ENCODE measurements at places on chromosomes 7 and 10.
A peak's percentile ranks its signal among the peaks of the same experiment; 100 is the strongest.

GRCh38 chr10:24694086-24694485 lies 29.6 kb downstream of the ARHGAP21 start:
- no peak for DNase-seq

GRCh38 chr7:36440880-36441279 lies 51.2 kb downstream of the ANLN start:
- DNase-seq, result peak; percentile 49

DNA sequence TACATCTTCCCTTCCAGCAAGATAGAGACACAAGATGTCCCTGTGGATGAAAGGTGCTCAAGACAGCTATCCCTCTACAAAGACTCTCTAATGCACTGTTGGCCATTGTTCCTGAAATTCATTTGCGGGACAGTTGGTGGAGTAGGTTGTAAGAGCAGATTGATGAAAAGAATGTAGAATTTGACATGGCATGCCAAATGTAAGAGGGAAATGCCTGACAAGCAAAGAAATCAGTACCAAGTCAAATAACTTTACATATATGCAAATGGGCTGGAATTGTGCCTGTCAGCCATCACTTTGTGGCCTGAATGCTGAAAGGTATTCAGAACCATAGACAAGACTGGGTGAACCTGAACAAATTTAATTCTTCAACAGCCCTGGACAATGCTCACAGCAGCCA lies 120.3 kb upstream of the FAM204A start:
- DNase-seq, result no peak

DNA sequence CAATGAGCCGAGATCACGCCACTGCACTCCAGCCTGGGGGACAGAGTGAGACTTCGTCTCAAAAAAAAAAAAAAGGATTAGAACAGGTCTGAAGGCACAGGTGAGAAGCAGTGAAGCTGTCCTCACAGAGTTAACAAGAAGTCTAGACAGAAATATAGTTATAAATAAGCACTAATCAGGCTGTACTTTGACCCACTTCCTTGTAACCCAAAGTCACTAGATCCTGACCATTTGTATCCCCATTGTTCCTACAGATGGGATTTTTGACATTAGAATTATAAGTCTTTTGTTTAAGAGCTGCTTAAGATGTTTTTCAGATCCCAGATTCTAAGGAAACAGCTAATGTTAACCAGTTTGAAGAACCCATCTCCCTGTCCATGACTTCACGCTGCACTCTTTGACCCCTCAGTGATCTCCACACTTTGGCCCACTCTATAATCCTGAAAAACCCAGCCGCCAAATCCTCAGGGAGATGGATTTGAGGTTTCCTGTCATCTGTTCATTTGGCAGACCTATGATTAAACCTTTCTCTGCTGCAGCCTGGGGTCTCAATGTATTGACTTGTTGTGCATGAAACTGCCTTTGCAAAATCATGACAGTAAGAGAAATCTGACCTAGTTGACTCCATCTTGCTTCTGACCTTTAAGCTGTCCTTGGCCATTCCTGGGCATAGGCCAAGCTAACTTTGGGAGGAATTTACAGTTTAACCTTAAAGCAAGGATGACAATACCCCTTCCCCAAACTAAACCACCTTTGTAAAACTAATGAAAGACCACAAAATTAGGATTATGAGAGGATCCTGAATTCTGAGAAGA lies 11.4 kb downstream of the SSMEM1 start:
- no peak for DNase-seq

DNA sequence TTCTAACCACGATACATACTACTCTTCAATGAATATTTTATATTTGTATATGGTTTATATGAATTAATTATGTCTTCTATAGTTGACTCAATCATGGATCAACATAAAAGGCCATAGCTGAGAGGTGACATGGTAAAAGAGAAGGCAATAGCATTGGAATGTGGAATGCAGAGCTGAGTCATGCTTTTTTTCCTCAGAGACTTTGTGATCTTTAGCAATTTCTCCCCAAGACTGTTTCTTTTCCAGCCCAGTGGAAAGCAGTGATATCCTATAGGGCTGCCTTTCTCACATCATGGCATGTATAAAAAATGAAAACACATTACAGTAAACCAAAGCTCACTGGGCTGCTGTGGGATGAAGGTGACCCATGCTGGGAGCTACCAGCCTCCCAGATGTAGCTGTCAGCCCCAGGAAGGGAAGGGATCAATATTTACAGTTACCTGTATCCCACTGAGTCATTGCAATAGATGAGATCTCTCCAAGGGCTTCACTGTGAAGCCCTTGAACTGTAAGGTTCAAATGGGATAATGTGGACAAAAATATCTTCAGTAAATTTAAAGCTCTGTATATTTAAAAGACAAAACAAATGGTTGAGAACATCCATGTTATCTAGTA lies 30.2 kb downstream of the SLC39A12 start:
- peak; percentile 46 for DNase-seq

DNA sequence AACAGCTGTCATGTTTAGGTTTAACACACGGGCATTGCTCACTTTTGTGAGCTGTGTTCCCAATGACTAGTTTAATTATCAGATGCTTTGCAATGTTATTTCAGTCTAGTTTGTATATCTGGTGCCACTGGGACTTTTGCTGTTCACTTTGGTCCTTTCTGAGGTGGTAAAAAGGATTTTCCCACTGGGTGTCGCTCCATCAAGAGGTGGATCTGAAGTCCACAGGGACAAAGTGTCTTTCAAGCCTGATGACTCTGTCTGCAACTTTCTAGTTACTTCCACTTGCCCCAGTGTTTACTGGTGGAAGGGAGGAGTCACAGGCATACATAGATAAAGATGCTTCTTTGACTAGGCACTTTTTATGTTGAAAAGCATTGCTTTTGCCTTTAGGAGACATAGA lies 242.2 kb downstream of the HGF start:
- no peak for DNase-seq

- DNase-seq, result no peak
These were observed 60.3 kb downstream of the RASGEF1A start for GRCh38 chr10:43206391-43207235.

DNA sequence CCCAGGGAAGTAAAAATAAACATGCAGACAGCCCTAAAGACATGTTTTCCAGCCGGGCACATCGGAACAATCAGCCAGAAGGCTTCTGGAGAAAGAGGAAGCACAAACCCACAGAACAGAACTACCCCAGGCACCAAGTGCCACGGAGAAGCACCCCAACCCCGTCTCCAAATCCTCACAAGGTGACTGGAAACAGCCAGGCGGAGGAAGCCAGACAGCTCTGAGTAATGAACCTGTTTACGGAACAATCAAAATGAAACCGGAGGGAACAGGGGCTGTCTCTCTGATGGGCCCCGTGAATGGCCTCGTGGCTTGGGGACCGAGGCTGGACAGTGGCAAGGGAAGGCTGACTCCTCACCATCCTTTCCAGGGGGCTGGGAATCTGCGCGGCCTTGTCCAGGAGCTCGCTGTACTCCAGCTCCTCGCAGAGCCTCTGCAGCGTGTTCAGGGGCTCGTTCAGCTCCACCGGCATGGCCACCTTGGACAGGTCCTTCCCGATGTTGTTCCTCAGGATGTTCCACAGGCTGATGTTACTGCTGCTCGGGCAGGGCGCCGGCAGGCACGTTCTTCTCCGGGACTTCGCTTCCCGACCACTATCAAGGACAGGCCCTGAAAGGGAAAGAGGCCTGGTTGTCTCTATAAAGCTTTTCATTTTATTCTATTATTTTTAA lies 77.0 kb upstream of the GSDME start:
- DNase-seq, result no peak

DNA sequence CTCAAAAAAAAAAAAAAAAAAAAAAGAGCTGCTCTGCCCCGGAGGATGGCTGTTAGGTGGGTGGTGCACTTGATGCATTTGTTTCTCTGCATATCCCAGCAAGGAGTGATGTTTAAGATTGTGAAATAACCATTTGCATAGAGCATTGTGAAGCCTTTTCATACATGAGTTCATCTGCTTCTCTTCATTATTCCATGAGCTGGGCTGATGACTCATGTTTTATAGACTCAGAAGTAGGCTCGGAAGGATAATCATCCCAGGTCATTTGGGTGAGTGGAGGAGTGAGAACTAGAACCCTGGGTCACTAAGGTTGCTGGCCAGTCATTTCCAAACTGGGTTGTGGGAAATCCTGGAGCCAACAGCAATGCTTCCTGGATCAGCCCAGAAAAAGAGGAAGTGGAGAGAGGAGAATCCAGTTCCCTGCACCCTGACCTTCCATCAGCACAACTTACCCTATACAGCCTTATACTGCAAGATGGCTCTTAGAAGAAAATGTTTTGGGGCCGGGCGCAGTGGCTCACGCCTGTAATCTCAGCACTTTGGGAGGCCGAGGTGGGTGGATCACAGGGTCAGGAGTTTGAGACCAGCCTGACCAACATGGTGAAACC lies 45.3 kb downstream of the TACC2 start:
- peak; percentile 33 for DNase-seq

GRCh38 chr7:8434290-8435002 lies 1.0 kb downstream of the NXPH1 start:
- DNase-seq, result peak; percentile 49

GRCh38 chr7:50164559-50165170 lies 71.6 kb upstream of the ZPBP start:
- no peak for DNase-seq

DNA sequence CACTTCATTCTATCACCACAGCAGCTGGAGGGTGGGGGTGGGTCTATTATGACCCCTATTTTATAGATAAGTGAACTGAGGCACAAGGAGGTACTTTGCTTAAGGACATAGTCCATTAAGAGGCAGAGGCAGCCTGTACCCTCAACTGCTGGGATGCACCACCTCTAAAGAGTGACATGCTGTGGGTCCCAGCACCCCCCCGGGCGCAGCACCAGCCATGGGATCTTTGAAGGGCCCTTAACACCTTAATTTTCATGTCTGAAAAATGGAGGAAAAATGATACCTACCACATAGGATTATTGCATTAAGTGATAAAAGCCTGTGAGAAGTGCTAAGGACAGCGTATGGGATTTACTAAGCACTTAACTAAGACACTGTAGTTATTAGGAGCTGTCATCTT lies 15.4 kb downstream of the ADCYAP1R1 start:
- no peak for DNase-seq

GRCh38 chr10:34702982-34703381 lies 112.1 kb downstream of the PARD3 start:
- no peak for DNase-seq

- no peak for DNase-seq
These were observed 7.2 kb upstream of the CNOT4 start for GRCh38 chr7:135517060-135517459.

DNA sequence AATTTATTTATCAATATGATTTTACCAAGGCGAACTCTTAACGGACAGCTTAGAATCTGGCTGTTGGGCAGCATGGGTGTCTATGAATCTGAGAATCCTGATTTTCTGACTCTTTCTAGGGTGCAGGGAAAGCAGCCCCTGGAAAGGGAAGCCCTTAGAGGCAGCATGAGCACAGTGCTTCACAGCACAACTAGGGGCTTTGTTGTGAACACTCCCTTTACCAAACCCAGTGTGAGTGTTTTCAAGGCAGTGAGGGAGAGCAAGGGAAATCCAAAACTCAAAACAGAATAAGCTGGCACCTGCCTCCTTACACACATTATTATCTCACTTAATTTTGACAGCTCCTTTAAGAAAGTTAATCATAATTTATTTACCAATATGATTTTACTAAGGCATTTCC lies 116.3 kb upstream of the CSTF2T start:
- no peak for DNase-seq

- DNase-seq, result no peak
These were observed 391.0 kb downstream of the SUGCT start for GRCh38 chr7:40525764-40526163.

GRCh38 chr7:151327659-151328058 lies 14.0 kb upstream of the NUB1 start:
- no peak for DNase-seq

DNA sequence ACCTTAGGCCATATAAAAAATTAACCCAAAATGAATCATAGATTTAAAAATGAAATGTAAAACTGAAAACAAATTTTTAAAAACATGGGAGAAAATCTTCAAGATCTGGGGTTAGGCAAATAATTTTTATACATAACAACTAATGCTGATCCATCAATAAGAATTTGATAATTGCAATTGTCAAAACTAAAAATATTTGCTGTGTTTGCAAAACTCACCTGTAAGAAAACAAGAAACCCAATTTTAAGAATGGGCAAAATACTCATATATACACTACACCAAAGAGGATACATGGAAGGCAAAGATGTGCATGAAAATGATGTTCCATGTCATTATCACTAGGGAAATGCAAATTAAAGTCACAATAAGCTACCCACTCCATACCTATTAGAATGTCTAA lies 194.8 kb upstream of the NRP1 start:
- DNase-seq, result no peak

- DNase-seq, result no peak
These were observed 75.1 kb downstream of the HGF start for GRCh38 chr7:81694711-81695110.

DNA sequence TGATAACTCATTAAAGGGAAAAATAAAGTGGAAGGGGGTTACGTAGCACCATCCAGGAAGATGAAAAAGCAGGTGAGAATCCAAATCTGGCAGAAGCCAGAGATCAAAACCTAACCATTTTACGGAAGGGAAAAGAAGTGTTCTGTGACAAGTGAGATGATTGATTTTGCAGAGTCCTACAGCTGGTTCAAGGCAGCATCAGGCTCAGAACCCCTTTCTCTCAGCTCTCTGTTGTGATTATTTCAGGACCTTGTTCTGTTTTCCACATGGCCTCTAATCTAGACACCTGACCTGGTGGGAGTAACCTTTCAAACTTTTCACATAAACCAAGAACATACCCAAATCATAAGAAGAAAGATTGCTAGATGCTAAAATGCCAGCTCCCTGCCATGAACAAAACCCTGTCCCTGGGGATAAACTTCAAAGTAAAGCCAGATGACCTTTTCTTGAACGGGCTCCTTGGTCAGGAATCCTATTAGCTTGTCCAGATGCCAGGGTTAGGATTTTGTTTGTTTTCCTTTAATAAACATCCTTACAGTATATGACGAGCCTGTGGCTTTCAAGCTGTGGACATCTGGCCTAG lies 5.9 kb downstream of the DUSP5 start:
- no peak for DNase-seq

DNA sequence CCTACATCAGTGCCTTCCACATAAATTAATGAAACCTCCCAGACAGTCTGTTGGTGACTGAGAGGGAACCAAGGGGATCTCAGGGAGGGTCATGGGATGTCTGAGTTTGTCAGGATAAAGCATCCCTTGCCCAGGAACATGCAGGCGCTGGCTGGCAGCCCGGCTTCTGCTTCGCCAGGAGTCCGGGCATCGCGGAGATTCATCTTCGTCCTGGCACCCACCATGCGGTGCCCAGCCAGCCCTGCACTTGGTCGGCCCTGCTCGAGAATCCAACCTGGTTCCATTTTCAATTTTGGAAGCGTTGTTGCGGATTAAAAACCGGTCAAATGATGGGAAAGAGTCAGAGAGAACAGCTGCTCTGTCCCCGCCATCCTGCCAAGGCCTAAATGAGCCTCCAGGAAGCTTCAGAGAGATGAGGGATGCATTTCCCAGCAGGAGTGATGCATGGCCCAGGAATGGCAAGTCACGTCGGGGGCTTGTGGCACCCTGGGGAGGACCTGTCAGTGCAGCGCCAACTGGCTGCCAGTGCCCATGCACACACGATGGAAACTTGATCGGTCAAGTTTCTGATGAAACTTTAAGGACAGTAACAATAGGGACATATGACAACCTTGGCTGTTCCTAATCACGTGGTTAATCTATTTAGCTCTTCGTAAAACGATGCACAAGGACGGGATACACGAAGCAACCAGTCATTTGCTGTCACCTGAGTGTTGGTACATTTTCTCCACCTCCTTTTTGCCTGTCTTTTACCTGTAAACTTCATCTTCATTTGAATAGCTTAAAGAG lies 260.8 kb upstream of the MKI67 start:
- DNase-seq, result no peak

GRCh38 chr10:29646960-29647461 lies 12.2 kb upstream of the SVIL start:
- no peak for DNase-seq
